ENCODE measurements at places on chromosomes 5 and 9.

- no peak for DNase-seq
Observed at GRCh38 chr5:60972231-60972630, 27.2 kb downstream of the NDUFAF2 start.

GRCh38 chr5:112174959-112175594 is 244.0 kb downstream of the EPB41L4A start:
- DNase-seq, result peak; percentile 62

- no peak for DNase-seq
Observed at GRCh38 chr5:151357792-151358191, 10.4 kb upstream of the SLC36A2 start.

DNA sequence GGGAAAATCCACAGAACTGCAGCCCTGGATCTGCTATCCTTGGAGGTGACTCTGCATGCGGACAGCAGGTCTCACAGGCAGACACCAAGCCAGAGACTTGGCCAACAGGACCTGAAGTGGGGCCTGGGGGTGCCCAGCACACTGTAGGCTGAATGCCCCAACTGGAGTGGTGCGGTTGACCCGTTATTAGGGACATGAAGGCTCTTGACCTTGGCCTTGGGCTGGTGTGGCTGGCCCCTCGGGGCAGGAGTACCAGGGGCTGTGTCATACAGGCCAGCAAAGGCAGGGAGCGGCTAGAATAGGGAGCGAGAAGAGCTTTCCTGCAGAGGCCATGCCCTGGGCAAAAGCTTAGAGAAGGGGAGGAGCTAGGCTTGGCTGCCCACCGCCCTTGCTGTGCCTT is 153.2 kb upstream of the MVB12B start:
- DNase-seq, result no peak

- DNase-seq, result no peak
Observed at GRCh38 chr5:177089127-177089526, 2.4 kb downstream of the FGFR4 start.

DNA sequence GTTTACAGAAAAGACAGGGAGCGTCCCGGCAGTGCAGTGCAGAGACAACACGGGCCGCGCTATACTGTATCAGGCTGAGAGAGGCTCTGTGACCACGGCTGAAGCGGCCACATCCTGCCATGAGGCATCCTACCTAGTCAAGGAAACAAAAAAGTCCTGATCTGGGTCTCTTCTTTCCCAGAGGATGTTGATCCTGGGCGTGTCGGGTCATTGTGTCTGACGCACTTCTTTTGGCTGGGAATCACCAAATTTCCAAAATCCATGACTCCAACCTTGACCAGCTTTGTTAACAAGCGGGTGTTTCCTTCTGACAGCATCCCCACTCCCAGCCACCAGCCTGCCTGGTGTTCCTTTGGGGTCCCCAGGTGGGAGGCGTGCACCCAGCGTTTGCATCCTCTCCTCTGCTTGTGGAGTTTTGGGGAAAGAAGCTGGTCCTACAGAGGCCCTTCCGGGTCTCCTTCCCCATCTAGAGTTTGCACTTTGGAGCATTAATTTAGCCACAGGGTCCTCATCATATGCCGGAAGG is 91.4 kb upstream of the RAI14 start:
- no peak for DNase-seq

DNA sequence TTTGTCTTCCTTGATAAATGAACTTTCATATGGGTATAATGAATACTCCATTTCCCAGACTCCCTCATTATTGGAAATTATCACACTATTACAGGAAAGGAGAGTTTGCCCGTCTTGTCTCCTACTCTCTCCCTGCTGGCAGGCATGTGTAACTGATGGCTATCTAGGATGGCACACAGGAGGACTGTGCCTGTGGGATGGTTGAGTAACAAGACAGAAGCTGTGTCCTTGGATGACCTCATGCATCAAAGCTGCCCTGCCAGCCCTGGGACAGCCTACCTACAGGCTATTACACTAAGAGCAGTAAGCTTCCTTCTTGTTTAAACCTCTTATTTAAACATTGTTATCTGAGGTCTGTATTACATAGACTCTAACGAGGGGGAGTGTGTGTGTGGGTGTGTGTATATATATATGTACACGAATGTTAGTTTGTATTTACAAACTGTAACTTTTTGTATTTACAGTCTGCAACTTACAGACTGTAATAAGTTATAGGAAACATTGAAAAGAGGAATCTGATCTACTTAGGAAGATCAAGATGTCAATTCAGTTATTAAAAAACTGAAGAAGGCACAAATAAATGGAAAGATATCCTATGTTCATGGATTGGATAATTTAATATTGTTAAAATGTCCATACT is 247.6 kb upstream of the ACO1 start:
- DNase-seq, result no peak

DNA sequence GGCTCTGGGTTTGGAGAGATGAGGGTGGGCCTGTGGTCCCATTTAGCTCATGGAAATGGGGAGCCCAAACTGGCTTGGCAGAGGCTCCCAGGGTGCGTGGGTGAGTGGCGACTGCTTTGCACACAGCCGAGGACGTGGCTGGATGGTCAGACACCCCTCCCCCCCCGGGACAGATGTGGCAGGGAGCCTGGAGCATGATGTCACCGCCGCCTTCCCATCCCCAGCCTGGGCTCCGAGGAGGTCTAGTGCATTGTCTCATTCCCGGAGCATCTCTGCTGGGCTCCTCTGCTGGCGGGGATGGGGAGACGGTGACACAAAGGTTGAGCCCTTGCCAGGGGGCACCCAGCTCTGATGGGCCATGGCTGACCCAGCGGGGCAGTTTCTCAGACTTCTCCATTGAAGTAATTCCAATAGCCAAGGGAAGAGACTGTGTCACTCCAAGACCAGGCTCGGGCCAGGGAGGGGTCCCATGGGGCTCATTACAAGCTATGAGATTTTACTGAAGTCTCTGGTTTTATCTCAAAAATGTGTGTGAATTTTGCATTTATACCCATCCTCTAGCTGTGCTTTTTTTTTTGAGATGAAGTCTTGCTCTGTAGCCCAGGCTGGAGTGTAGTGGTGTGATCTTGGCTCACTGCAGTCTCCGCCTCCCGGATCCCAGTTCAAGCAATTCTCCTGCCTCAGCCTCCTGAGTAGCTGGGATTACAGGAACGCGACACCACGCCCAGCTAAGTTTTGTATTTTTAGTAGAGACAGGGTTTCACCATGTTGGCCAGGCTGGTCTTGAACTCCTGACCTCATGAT is 36.1 kb downstream of the HMCN2 start:
- DNase-seq, result no peak

GRCh38 chr9:126531035-126531571 is 82.6 kb upstream of the LMX1B start:
- DNase-seq, result no peak

DNA sequence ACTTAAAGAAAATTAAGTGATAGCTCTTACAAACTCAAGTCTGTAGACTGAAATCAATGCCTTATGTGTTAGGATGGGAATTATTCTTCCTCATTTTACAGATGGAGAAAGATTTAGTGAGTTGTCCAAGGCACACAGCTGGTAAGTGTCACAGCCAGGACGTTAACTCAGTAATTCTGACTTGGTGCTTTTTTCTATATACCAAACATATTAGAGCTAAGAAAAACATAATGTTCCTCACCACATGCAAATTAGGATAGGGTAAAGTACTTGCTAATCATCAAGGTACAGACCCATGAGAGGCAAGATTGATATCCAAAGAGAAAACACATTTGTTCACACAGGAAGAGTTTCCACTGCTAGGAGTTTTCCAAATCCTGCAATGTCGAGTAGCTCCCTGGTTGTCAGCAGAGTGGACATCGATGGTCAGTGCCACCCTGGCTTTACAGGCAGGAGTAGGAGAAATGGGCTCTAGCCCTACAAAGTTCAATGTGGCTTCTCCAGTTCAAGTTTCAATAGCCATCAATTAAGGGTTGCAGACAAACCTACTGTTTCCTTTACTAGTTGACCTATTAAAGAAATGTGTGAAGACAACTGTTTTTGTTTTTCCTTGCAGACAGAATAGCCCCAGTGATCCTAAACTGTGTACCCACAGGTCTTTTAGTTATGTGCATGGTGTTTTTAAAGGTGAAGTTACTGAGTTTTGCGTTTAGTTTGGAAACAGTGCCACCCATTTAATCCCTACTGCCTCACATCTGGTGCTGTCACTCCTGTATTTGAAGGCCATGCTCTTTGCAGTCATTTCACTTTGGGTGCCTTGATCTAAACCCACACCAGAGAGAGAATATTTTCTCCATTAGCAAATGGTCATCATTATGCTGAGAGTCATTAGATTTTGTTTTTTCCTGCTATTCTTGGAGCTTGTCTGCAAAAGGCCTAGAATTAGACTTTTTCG is 460.8 kb upstream of the SMARCA2 start:
- no peak for DNase-seq

DNA sequence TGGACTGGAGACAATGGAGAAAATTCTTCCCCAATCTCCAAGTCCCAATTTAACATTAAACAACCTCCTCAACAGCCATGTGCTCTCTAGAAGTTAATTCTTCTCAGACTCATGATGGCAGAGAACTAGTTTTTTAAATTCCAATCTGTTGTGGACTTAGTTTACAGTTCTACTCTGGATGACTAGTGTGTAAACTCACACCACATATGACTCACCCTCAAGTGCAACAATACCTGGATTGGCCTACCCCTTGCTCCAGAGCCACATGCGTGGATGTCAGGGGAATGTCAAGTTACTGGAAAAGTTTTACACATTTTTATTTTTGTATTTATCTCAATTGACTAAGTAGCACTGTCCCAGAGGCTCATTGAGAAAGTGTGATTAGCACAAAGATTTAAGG is 136.0 kb upstream of the EFNA5 start:
- DNase-seq, result no peak

GRCh38 chr5:66442951-66443445 is 153.2 kb upstream of the MAST4 start:
- DNase-seq, result no peak

DNA sequence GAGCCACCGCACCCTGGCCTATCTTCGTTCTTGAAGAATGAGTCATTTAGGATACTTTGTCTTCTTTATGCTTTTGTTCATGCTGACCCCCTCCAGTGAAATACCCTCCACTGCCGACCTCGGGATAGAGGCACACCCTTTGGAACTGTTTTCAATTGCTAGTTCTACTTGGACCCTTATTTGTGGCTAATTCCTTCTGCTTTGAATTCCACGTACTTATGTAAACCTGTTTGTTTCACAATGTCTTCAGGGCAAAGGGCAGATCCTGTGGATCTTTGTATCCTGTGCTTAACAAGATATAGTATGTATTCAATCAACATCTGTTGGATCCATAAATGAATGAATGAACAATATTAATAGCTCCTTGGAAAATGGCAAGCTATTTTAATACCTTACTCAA is 19.6 kb upstream of the AOPEP start:
- DNase-seq, result no peak

DNA sequence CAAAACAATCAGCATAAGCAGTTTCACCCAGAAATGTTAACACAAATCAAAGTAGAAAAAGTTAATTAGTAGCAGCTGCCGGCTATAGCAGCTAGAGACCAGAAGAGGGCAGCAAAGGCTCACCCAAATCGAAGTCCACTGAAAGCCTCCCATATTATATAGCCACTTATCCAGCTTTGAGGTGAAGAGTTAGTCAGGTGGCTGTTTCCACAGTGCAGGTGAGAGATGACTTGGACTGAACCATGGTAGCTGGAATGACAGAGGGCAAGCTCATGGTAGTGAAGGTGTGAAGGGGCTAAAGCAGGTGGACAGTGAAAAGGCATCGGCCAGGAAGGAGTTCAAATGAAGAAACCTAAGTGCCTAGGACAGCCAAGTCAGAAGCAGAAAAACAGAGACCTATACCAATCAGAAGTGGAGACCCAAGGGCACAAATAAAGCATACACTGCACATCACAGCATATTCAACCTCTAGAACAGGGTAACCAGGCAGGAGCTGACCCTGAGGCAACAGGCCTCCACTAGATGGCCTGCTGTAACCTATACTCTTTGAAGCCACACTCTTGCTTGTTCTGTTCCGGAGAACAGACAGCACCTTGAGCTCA is 7.2 kb upstream of the RNF38 start:
- DNase-seq, result peak; percentile 80

DNA sequence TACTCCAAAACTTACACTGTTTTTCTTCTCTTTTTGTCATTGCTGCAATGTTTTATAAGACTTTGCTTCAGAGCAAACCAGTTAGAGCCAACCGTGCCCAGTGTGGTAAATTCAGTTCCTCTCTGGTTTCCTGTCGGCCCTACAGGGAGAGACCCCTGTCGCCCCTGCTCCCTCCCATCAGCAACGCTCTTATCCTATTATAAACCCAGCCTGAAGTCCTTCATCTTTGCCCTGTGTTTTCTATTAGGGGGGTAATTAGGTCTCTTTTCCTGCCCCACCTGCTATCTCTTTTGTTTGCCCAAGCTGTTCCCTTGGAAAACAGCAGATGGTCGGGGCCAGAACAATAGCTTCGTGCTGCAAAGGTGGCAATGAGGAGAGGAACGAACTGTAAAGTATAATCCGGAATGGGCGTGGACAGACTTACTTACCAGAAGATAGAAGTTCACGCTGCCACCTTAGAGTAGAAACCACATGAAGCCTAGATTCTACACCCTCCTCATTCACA is 21.4 kb upstream of the OTULINL start:
- DNase-seq, result peak; percentile 12

DNA sequence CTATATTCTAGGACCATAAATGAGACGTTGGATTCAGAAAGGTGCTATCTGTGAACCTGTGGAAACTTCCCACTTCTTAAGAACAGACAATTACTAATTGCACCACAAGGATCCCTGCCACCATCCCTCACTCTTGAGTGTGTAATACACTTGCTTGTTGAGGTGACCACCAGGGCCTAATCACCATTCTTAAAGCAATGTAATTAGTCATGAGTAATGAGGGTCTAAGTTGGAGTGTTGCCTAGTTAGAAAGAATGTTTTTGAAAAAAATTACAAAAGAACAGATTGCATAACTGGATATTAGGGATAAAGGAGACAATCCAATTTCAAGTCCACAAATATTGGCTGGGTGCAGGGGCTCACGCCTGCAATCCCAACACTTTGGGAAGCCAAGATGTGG is 56.9 kb upstream of the TRIO start:
- no peak for DNase-seq

- DNase-seq, result no peak
Observed at GRCh38 chr5:169548315-169548714, 35.3 kb upstream of the SPDL1 start.

GRCh38 chr5:776862-777711 is 7.4 kb downstream of the ZDHHC11B start:
- no peak for DNase-seq

GRCh38 chr9:18359335-18359734 is 114.6 kb upstream of the ADAMTSL1 start:
- DNase-seq, result no peak

DNA sequence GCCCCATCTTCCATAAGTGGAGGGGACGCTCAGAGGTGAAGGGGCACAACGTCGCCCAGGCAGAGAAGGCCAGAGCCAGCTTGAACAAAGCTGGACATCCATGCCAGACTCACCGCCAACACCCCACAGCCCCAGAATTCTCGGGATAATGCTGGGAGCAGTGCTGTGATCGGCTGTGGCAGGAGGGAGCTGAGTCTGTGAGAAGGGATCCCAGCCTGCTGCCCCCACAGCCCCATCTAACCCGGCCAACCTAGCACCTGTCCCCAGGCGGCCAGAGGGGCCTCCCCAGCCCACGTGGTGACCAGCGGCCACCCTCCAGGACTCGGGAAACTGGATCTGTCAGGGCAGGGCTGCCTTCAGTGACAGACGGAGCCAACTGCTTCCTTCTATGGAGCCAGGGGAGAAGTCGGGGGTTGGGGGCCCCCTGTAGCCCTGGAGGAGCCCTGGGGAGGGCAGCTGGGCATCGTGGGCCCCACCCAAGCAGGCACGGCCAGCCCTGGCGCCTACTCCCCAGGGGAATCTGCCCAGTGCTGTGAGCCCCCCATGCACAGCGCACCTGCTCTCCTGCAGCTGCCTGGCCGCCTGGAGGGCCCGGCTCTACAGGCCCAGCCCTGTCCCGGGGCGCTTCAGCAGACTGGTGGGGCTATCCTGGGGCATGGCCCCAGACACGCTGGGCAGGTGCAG is 6.0 kb downstream of the BRD3 start:
- no peak for DNase-seq

Data from CD4-positive, alpha-beta T cell treated with Interleukin-21 for 1 hour (primary cell).